ENCODE measurements at places on chromosomes 3 and 15.

DNA sequence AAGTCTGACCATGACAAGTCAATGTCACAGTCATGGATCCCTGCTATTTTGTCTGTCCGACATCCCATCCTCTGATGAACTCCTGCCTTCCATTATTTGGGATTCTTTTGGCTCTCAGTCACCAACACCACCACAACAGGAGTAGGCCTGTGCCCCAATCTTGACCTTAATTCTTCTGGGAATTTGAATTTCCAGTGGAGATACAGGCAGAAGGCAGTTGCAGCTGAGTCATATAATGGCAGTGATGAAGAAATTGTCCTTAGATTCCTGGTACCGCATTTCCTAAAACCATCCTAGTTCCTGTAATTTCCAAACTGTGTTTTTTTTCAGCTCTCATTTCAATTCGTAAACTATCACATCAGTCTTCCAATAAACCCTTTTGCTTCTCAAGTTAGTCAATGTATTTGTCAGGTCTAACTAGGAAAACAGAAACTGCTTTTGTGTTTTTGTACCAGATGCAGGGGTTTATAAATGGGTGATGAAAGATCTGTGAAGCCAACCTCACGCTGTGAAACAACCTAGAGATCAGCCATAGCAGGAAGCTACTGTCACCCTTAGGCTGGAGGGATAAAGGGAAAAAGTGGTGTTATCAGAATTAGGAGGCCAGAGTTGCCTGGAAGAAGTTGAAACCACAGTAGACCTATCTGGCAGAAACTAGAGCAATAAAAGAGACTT, 126.3 kb upstream of the TMEM108 start:
- no peak for DNase-seq

DNA sequence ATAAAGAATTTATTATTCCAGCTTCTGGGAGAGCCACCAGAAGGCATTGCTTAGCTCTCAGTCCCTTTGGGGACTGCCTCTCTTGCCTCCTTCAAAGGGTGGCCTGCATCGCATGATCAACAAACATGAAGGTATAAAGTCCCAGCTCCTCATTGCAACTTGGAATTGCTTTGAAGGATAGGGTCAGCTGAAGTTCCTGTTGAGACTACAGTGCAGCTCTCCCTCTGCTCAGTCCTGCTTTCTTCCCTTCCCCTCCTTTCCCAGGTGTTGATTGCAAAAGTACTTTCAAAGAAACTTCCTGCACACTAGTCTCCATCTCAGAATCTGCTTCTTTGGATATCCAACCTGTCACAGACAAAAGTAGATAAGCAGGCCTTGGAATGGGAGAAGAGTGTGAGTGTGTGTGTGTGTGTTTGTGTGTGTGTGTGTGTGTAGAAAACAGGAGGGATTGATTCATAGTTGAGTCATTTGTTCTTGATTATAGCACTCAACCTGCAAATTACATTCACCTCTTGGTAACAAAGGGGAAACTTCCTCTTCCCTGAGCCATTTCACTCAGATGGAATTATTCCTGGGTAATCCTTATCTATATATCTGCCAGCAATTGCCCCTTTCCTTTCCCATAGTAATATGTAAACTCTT, 13.7 kb downstream of the CCR8 start:
- no peak for DNase-seq

GRCh38 chr15:63987796-63988378, 58.4 kb downstream of the DAPK2 start:
- DNase-seq, result no peak

DNA sequence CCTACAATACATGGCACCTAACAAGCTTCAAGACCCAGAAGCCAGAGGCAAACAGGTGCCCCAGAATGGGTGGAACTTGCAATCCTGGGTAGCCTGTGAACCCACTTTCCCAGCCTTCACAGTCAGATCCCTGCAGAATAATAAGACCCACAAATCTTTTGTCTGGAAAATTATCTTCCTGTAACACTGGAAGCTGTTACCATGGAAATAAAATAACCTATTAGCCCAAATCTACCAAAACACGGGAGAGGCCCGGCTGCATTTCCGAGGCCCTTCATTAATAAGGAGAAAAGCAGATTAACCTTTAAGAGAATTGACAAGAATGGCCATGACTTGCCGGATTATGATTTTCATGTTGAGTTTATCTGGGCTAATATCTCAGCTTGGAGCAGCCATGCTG, 256.1 kb upstream of the PROK2 start:
- DNase-seq, result no peak

DNA sequence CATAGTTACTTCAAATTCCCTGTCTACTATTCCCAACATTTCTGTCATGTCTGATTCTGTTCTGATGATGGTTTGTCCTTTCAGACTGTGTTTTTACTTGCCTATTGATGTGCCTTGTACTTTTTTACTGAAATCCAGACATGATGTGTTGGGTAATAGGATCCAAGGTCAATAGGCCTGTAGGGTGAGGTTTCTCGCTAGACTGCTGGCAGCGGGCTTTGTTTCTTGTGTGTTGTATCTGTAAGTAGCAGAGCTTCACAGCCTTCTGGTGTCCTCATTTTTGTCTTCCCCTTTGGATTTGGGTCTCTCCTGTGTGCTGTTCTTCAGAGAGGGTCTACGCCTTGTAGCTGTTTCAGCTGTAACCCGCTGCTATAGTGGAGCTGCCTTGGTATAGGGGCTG, 140.3 kb downstream of the GABRG3 start:
- DNase-seq, result no peak

DNA sequence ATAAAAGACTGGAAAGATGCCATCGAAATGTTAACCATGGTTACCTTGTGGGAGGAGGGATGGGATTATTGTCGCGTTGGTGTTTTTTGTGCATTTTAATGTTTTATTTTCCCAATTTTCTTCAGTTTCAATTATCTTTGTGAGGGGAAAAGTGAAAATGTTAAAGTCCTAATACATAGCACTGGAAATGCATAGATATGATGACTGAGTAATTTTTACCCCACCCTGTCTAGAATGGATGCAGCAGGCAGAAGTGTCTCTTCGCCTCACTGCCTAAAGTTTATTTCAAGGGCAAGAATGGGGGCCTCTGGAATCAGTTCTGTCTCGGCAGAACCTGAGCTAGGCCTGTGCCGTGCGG, 11.5 kb downstream of the FOXL2 start:
- DNase-seq, result no peak

- DNase-seq, result no peak
These were observed 73.2 kb upstream of the SNRPA1 start for GRCh38 chr15:101368086-101368780.

DNA sequence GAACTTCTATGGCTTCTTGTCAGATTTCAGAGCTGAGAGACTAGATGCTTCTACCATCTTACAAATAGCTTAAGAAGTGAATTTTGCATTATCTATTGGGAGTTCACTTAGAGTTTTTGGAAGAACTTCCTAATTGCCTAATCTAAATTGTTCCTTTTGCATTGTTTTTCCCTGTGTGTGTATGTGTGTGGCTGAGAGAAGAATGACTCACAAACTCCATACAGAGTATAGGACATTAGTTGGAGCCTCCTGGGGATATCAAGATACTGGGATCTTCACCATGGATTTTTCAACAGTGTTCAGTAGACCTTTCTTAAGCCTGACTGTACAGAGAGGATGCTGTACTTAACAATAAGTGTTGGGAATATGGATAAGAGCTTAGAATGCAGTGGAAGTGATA, 10.9 kb downstream of the TLNRD1 start:
- DNase-seq, result no peak

DNA sequence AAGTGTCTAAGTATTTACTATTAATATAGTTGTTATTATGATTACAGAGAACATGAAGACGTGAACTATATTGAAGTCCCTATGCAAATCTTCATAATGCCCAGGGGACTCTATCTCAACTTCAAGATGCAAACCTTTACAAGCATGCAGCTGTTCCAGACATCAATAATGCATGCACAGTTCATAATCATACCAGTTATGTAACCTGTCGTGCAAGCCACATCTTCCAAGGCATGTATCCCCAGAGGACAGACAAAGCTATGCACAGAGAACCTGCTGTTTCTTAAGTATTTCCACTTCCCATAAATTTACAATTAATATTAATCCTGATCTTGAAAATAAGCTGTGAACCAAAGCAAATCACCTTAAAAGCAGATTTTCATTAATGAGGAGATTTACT, 534.1 kb downstream of the TUSC7 start:
- no peak for DNase-seq

DNA sequence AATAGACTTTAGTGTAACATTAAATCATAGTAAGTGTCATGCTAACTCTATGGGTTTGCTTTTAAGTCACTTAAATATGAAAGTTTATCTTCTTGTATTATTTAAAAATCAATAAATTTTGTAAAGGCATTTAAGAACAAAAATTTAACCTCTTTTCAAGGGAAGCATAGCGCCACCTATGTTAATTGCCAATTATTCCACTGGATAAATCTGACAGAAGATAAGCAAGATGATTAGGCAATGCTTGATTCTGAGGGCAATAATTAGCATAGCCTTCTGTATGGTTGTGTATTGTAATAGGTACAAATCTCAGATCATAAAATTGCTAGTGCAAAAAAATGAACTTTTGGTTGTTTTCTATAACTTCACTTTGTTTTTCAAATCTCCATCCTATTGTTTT, 560.1 kb downstream of the GRM7 start:
- no peak for DNase-seq

DNA sequence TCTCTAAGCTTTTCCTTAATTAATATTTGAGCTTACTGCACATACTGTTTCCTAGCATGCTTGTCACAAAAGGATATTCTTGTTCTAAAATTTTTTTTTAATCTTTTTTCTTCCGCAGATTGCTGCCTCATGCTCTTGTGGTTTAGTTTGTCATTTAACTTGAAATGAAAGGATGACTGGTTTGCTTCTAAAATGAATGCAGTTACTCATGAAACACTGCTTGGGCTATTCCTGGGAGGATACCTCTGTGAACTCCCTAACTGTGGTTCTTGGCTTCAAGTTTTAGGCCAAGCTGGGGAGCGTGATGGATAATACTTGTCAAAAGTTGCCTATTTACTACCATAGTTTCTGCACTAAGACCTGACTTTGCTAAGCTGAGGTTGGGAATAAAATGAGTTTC, 64.0 kb downstream of the USP13 start:
- DNase-seq, result no peak

DNA sequence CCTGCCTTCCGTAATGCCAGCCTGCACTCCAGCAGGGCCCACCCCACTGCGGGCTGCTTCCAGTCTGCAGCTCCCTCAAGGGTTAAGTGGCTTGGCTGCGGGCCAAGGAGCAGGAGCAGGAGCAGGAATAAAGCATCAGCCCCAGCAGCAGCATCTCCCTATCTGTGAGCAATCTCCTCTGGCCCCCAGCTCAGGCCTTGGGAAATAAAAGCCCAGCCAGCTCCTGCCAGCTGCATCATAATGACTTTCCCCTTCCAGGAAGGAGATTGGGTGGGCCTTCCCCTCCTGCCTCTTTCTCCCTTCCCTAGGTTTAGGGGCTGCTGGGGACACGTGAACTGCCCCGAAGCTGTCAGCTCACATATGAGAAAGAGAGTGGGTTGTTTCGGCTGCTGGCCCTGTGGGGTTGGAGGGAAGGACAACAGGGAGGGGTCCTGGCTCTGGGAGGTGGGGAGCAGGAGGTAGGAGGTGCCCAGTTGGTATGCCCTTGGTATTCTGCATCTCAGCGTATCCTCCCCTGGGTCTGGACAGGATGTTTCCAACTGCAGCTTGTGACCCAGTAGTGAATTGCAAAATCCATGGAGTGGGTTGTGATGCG, 34.6 kb upstream of the FGD5 start:
- peak; percentile 59 for DNase-seq
